ENCODE measurements at places on chromosomes 4 and X.

DNA sequence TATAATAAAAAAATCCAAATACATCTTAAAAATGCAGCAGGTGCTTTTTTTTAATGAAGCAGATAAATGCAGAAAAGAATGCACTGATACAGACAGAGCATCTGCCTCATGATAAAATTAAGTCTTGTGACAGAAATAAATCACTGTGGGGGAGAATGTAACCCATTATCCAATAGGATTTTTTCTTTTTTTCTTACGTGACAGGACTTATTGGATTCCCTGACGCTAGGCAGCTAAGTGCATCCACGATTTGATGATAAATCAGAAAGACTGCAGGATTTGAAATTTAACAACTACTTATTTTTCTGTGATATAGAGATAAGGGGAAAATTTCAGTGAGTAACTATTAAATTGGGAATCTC lies 110.6 kb upstream of the PPARGC1A start:
- no peak for DNase-seq

DNA sequence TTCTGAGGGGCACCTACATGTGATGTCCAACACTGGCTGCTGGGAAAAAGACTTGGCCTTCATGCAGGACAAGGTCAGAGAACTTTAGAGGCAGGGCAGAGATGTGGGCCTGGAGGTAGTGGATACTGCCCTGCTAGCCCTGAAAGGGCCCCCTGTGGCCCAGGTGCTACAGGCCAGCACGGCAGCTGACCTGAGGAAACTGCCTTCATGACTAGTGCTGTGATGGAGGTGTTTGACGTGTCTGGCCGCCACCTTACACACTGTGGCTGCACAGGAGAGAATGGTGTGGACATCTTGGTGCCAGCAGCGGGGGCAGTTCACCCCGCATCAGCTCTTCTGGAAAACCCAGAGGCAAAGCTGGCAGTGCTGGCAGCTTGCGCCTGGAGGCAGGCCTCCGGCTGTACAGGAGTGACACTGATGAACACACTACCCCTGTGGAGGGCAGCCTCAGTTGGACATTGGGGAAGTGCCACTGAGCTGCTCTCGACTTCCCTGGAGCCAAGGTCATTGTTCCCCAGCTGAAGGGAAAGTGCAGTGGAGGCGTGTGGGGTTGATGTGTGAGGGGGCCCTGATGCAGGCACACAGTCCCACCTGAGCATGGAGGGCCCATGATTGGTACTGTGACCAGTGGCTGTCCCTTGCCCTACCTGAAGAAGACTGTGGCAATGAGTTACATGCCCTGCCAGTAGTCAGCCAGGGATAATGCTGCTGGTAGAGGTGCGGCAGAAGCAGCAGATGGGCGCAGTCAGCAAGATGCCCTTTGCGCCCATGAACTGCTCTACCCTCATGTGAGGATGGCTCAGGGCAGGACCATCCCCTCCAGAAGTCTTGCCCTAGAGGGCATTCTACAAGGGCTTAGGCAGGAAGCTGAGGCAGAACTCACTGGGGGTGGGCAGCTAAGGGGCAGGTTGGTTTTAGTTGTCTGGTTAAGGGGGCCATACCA lies 36.9 kb downstream of the COQ2 start:
- DNase-seq: no peak

- DNase-seq: no peak
These were observed 53.8 kb upstream of the ATXN3L start for GRCh38 chrX:13373431-13374187.

GRCh38 chr4:117447925-117448324 lies 362.5 kb upstream of the TRAM1L1 start:
- DNase-seq: no peak

GRCh38 chr4:17327591-17327990 lies 184.3 kb downstream of the QDPR start:
- no peak for DNase-seq

DNA sequence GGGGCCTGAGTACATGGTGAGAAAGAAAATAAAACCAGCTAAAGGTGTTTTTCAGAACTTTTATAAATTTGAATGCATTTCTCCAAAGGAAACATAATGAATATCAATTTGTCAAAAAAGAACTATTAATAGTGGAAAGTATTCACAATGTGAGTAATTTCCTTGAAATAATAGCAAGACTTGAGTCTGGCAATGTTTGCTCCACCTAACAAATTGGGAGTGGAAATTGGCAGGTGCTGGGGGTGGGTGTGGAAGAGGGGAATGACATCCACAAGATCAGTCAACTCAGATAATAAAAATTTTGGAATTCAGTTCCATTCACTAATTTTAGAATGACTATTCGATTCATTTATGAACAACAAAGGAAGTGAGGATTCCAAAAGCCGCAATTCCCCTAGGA lies 884.8 kb upstream of the SLIT2 start:
- no peak for DNase-seq

- no peak for DNase-seq
These were observed 229.6 kb downstream of the UNC5C start for GRCh38 chr4:95319169-95319568.

DNA sequence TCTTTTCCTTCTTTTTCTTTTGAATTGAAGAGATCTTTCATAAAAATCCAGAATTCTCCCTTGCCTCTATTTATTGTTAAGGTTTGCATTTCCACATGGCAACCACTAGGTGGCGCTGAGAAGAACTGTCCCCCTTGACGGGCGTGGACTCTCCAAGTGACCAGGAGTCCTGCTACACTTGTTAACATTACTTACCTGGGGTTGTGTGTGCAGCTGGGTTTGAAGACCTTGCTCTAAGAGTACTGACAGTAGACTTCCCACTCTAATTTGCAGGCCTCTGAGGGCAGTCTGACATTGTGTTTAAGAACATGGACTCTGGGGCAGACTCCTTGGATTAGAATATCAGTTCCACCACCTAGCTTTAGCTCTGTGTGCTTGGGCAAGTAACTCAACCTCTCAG lies 52.8 kb downstream of the GPRIN3 start:
- peak; percentile 20 for DNase-seq

DNA sequence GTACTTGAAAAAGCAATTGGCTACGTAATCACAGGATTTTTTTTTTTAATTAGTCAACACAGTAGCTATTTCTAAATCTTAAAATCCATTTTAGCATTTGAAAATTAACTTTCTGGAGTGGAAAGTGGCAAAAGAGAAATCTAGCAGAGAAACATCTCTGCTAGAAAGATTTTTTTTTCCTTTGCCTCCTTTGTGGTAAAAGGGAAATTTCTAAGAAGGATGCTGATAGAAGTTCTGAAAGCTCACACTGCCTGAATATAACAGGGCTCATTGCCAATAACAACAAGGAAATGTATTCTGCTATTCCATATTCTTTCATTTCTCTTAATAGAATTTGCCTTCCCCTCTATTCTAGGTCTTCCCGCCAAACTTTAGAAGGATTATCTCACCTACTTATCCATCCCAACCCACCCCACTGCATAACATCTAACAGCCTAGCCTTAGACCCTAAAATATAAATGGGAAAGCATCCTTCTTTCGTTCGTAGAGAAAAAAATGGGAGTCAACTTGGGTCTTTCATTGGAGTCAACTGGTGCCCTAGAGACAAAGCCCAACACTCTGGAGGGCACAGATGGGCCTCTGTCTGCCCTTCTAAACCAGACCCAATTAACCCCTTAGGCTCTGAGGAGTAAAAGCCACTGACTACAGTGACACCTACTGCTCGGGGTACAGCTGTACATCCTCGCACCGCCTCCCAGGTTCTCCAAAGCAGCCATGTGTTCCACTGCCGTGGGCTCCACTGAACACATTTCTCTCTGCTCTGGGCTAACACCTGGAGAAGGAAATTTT lies 103.9 kb downstream of the MAML3 start:
- no peak for DNase-seq

DNA sequence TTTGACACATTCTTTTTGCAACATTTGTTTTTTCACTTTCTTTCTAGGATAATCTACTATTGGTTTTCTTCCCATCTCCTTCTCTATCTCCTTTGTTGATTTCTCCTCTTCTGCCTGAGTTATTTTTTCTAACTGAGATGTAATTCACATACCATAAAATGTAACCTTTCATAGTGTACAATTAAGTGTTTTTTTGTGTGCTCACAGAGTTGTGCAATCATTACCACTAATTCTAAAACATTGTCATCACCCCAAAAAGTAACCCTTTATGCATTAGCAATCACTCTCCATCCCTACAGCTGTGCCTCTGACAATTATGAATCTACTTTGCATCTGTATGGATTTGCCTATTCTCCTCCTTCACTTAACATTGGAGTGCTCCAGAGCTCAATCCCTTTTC lies 66.6 kb upstream of the FHL1 start:
- DNase-seq: no peak

DNA sequence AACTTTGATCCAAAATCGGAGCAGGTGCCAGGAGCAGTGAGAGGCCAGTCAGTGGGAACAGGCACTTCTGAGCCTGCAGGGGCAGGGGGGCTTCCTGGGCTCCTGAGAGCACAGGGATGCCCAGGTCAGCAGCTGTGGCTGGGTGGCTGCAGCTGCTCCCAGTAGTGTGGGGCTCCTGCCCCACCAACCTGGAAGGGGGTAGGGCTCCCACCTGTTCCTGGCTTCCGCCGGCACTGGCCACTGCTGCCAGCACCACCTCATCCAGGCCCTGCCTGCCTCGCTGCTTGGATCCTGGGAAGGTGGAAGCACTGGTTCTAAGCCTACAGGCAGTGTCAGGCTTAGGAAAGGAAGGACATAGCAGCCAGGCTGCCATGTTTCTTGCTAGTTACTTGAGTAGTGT lies 18.6 kb downstream of the GRK4 start:
- DNase-seq: no peak

- DNase-seq: no peak
These were observed 174.6 kb downstream of the INPP4B start for GRCh38 chr4:142671516-142671915.

- no peak for DNase-seq
These were observed 38.8 kb upstream of the IGFBP7 start for GRCh38 chr4:57148831-57149505.

All from activated T-cell treated with anti-CD3 and anti-CD28 coated beads for 4 hours (primary cell).